ENCODE measurements at places on chromosomes 1 and 21. TPM values are rescaled to one million over a fixed set of nuclear protein-coding genes. Genes with fewer than 3 reads are reported as not detected.
A peak's percentile ranks its signal among the peaks of the same experiment; 100 is the strongest.

The HNRNPR gene
- total RNA-seq = 80.5 TPM

GRCh38 chr1:214014730-214015129 is 27.0 kb downstream of the PROX1 start:
- no peak for DNase-seq

GRCh38 chr1:38929054-38929453 is 12.6 kb downstream of the RHBDL2 start:
- DNase-seq = no peak

GRCh38 chr1:36322786-36323635 is 434 bp downstream of the EVA1B start:
- DNase-seq = peak; percentile 74

- DNase-seq = no peak
These were observed at the start of gene SLC2A5 for GRCh38 chr1:9069326-9070100. TSS of gene SLC2A5 (minus strand) at chr1:9069635. CDS start at chr1:9069536, 99 bp downstream.

- DNase-seq = no peak
These were observed 51.9 kb downstream of the ABL2 start for GRCh38 chr1:179177615-179178014.

The NEGR1 gene
- total RNA-seq = 13.8 TPM

DNA sequence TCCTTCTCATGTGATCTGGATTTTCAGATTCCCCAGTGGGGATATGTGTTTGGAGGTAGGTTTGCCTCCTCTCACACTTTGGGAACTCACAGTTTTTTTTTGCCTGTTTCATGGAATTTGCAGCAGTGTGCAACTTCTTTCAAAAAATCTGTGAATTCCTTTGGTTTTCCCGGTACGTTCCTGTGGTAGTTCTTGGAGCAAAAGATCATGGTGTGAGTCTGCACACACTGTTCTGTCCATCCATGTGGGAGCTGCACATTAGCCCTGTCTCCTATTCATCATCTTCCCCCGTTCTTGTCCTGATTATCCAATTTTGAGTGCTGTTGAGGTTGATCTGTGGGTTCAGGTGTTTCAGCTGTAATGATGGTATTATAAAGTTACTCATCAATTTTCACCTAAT is 30.3 kb upstream of the TACSTD2 start:
- no peak for DNase-seq

DNA sequence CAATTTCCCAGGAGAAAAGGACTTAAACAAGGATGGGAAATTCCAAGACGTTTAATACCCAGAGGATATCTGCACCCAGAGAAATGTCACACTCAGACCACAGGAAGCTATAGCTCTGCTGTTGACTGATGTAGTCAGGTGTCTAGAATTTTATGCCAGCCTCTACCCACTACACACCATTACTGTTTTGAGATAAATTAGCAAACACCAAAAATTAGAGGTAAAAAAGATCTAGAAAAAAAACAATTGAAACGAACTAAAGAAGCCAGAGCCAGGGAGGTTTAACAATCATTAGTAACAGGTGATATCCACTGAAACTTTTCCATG is 519.9 kb downstream of the SMYD3 start:
- DNase-seq = no peak

- DNase-seq = no peak
These were observed 421.5 kb upstream of the USP24 start for GRCh38 chr1:55636696-55637095.

DNA sequence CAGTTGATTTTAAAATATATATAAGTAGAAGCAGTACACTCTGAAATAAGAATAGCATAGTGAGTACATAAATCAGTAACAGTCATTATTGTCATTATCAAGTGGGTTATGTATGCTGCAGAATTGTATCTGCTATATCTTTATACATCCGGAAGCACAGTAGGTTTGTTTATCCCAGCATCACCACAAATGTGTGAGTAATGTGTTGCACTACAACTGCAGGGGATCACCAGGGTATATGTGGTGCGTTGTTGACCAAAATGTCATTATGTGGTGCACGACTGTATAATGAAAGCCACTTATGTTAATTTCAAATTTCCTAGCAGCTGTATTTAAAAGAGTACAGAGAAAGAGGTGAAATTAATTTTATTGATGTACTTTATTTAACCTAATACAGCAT is 87.7 kb upstream of the GADD45A start:
- DNase-seq = peak; percentile 30

The AQP10 gene
- not detected for total RNA-seq

DNA sequence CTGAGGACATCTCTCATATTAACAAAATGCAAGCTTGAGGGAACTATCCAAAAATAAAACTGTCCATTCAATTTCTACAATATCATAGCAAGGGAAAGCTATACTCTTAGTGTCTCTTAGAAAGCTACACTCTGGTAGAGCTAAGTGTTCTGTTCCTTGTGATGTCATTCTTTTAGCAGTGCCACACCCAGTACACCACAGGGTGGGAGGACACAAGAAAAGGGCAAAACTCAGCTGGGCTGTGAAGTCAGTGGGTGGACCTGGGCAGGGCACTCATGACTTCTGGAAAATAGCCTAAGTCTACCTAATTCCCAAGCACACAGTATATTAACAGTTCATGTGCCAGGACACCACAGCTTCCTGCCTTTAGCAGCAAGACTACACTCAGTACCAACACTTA is 42.2 kb upstream of the TNFSF4 start:
- peak; percentile 31 for DNase-seq

DNA sequence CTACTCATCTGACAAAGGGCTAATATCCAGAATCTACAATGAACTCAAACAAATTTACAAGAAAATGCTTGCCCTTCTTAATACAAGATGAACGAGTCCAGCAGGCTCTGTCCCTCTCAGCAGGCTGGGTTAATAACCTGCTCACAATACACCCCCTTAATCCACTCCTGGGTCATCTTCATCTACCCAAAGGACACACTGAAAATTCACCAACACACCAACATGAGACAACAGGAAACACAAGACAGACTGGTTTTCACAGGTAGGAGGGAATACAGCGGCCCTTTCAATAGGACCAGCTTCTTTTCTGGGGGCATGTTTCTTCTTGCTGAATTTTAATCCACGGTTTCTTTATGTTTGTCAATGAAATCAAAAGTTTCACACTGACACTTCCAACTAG is 44.6 kb downstream of the SUSD4 start:
- no peak for DNase-seq

The PRAMEF9 gene
- not detected for total RNA-seq

- no peak for DNase-seq
These were observed 155.2 kb downstream of the NR5A2 start for GRCh38 chr1:200182701-200183100.

DNA sequence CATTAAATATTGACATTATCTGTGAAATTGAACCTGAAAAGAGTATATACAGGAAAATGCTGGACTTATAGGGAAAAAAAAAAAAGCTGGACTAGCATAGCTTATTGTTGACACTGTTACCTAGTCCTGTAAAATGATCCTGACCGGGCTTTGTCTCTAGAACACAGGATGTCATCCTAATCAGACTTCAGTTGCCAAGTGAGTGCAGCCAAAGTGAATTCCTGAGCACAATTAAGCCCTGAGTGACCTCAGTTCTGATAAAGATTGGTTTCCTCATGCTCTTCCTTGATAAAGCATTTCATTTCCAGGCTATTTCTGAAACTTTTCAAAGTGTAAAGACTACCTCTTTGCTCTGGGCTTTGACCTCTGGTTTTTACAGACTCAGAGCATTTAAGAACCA is 19.8 kb downstream of the SELP start:
- DNase-seq = no peak

The MFAP2 gene
- total RNA-seq = 70.2 TPM

DNA sequence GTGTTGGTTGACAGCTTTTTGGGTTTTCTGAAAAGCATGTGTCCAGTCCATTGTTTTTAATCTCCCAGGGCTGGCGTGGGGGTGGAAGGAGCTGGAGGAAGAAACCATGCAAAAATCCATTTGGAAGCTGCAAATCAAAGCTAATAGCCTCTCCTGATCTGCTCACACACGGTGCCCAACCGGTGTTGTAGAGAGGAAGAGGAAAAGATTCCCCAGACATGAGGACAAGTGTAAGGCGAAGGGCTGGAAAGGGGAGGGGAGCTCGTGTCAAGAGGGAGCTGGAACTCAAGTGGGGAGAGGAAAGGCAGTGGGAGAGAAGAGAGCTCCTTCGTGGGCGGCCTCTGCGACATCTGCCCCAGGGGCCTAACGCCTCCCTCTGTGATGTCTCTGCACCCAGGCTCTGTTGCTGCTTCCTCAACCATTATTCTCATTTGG is 112.3 kb upstream of the IRF2BP2 start:
- no peak for DNase-seq

GRCh38 chr1:217574265-217574949 is 56.5 kb downstream of the GPATCH2 start:
- DNase-seq = no peak

GRCh38 chr21:36706951-36707762 is 8.2 kb downstream of the SIM2 start:
- no peak for DNase-seq

- DNase-seq = no peak
These were observed 7.2 kb downstream of the VANGL1 start for GRCh38 chr1:115648717-115649691.

DNA sequence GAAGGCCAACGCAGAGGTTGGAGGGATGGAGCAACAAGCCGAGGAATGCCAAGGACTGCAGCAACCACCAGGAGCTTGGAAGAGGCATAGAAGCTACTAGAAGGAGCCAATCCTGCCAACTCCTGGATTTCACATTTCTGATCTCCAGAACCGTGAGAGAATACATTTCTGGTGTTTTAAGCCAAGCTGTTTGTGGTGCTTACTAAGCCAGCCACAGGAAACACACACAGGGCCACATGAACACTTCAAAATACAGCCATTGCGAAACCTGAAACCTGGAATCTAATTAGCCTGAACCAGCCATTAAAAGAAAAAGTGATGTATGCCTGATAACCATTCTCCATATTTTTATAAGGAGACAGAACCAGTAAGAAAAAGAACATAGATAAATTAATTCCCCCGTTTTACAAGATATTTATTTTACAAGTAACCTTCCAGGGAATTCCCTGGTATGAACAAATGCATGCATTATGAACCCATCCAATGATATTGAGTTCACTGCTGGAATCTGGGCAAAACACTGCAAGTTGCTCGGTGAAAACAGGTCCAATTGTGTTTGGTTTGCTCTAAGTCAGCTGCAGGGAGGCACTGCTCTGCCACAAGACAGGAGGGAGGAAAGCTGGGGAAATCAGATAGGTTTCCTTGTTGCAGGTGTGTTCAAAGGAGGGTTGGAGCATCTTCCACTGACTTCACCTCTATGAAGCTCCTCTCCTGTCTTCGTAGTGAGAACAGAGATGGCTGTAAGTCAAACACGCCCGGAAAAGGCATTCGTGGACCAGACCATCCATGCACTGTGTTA is 70.2 kb downstream of the ETS2 start:
- peak; percentile 86 for DNase-seq

DNA sequence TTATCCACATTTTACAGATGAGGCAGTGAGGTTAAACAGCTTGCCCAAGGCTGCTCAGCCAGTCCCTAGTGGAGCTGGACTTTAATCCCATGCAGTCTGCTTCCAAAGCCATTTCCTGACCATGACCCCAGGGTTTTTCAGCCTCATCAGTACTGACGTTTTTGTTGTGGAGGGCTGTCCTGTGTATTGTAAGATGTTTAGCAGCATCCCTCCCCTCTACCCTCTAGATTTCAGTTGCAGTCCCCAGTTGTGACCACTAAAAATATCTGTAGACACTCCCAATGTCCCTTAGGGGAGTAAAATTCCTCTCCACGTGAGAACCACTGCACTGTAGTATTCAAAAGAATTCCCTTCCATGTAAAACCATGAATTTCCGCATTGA is 30.2 kb upstream of the C1orf105 start:
- peak; percentile 68 for DNase-seq

The LIN28A gene
- not detected for total RNA-seq

- no peak for DNase-seq
These were observed 10.5 kb upstream of the CNTN2 start for GRCh38 chr1:205032508-205032907.

- no peak for DNase-seq
These were observed 1.1 kb upstream of the MTMR11 start for GRCh38 chr1:149937759-149938158.
